Lower lobe of right lung (tissue), 2 donors: ENCODE measurements at places on chromosomes 5 and 9.

DNA sequence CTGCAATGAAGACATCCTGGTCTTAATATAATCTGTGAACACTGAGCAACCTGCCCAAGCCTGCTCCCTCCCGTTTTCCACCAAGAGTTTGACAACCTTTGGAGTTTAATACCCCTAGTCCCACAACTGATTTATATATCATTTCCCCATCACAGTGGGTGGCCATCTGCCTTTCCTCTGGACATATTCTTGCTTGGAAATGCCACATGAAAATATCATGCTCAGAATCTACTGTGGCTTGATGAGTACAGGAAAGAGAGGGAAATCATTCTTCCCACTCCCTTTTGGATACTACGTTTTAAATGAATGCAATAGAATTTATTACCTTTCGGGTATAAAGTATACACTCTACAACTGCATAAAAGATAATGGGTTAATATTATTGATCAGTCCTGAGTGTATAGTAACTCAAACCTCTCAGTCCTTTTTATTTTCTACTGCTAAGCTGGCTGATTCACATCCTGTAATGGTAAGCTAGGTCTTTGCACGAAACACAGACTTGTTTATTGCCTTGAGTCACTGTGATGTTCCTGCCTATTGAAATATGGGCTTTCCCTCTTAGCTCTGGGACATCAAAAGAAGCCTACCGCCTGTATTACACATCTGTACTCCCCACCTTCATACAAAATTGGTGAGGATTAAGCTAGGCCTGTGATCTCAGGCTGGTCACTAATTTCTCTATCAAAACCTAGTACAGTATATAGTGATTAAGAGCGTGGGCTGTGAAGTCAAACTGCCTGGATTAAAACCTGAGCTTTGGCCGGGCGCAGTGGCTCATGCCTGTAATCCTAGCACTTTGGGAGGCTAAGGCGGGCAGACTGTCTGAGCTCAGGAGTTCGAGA is 67.6 kb upstream of the NR5A1 start:
- DNase-seq: no peak

GRCh38 chr9:137477778-137478612 is 18.9 kb upstream of the NSMF start:
- no peak for DNase-seq

DNA sequence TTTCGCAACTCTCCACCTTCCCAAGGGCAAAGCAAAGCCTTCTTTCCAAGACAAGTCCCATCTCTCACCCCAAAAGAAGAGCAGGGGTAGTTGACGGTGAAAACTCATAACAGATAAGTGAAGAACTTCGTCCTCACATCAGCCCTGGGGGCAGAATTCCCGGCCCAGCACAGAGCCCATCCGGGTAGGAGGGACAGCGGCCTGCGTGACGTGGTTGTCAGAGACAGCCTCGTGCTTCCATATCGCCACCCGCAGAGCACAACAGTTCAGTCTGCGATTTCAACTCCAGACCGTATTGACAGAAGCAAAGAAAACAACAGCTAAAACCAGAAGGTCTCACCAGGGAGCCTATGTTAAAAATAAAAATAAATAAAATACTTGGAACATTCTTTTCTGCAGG is 273.2 kb downstream of the SYK start:
- no peak for DNase-seq

- DNase-seq: no peak
Observed at GRCh38 chr5:177972613-177973012, 23.4 kb downstream of the PROP1 start.

GRCh38 chr9:121577572-121577971 is 73.9 kb upstream of the DAB2IP start:
- DNase-seq: no peak

GRCh38 chr5:167244583-167244982 is 1046.9 kb upstream of the WWC1 start:
- DNase-seq: no peak

- no peak for DNase-seq
Observed at GRCh38 chr5:173583346-173583745, 33.1 kb downstream of the BOD1 start.

- peak; percentile 70 for DNase-seq
Observed at GRCh38 chr9:126326228-126327005, at the start of gene MVB12B. Gene MVB12B, plus strand, starts transcription at chr9:126326829. Its CDS starts 101 bp downstream, at chr9:126326930.

DNA sequence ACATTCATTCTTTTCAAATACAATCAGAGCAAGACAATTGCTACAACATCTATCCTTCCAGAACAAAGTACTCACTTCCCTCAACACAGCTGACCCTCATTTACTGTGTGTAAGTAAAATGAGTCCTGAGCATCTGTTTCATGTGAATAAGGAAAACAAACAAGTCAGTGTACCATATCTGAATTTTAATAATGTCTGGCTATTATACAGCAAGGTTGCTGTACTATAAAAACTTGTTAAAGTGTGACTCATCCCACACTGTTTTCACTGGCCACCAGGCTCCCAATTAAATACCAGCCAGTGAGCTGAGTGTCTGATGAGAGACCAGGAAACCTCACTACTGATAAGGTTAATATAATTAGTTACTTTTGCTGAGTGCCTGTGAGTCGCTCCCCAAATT is 339.8 kb downstream of the AGTPBP1 start:
- DNase-seq: no peak

DNA sequence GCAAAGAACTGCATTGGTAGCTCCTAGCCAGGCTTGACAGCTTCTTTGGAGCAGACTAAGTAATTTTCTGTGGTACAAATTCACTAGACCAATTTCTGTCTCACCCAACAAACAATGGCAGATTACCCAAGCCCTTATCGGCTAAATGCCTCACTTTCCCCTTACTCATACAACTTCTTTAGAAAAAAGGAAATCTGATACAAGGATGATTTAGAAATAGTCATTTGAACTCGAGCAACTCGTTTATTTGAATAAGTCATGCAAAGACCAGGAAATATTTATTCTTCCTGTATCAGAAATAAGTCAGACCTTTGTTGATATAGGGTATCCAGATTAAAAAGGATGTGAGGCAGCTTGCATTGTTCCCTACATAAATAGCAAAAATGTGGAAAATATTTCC is 170.4 kb upstream of the CDH6 start:
- no peak for DNase-seq

DNA sequence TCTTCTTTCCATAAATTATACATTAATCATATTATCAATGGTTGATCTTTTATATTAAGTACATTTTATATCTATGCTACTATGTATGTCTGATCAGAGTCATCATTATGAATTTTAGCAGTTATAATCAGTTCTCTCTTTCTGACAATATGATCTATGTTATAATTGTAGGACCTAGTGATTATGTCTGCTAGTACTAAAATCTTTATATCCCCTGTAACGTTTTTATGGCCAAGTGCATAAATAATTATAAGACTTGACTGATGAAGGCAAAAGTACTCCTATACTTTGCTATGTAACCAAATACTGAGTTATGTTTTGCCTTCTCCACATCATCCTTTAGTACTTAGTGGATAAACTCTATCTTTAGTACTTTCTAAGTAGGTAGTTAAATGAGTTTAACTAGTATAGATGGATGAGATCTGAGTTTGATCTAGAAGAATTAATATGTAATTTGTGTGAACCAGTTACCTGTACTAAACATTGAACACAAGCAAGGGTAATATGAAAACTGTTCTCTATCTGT is 75.4 kb downstream of the SLF1 start:
- DNase-seq: no peak

DNA sequence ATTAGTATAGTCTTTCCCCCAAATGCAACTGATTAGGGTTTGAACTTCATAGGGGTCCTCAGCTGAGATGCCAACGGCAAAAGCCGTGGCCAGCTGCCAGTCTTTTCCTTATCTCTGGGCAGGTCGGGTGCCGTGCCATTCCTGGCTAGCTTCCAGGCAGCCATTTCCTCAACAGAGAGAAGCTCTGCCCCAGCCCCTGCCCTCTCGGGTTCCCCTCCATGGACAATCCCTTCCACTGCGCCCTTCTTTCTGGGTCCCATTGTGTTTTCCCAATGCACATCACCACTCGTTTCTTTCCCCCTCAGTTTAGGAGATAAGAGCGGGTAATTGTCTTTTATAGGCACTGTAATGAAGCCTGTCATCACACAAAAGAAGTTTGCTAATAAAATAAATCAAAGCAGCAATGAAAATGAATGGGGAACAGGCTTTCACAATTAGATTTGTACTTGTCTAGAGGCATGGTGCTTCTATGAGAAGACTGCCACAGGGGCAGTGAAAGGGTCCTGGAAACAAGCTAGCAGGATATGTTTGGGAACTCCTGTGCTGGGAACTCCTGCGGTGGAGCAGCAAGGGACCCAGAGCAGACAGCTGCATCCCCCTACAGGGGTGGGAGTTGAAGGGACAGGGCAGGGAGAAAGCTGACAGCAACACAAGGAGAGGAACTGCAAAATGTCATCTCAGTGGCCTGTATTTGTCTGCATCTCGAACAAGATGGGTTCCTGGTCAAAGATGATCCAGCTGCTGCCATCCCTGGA is 48.0 kb upstream of the SAP30L start:
- peak; percentile 67 for DNase-seq

GRCh38 chr5:81763294-81763928 is 12.5 kb upstream of the SSBP2 start:
- DNase-seq: no peak

DNA sequence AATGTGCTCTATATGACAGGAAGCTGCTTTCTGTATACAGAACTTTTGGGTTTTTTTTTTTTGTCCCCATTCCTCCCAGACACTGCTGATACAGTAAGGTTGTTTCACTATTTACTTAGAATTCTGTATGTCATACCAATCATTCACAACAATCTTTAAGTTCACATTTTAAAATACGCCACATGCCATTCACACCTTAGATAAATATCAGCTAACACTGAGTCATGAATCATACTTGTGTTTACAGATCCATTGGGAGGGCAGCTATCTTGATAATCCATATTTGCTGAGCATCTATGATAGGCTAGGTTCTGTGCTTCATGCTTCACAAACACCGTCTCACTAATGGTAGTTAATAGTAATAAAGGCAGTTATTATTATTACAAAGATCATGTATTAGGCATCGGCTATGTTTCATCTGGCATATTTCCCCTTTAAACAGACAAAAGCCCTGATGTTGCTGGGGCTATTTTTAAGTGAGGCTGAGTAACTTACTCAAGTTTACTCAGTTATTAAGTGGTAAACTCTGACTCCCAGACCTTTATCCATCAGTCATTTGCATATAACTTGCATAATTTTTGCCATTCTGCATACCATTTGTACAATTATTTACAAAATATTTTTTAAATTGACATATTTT is 152.2 kb upstream of the HMHB1 start:
- no peak for DNase-seq

GRCh38 chr9:88530051-88530450 is 4.9 kb upstream of the NXNL2 start:
- DNase-seq: no peak

DNA sequence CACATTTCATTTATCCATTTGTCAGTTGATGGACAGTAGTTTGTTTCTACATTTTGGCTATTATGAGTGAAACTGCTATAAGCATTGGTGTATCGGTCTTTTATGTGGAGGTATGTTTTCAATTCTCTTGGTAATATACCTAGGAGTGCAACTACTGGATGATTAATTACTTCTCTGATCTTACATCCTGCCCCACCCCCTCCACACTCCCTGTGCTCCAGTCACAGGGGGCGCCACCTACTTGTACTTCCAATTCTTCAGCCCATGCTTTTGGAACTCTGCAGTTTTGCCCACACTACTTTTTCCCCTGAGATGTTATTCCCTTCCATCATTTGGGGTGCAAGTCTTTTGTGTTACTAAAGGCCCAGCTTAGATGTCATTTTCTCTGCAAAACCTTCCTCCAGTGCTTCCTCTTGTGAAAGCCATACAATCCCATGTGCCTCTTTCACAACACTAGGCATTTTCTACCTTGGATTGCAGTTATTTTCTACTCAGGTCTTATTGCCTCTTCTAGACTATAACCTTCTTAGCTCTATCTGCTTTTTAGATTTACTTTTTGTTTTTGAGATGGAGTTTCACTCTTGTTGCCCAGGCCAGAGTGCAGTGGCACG is 42.1 kb downstream of the SEC61B start:
- no peak for DNase-seq

GRCh38 chr9:97564291-97565175 is 63.1 kb downstream of the TMOD1 start:
- no peak for DNase-seq

DNA sequence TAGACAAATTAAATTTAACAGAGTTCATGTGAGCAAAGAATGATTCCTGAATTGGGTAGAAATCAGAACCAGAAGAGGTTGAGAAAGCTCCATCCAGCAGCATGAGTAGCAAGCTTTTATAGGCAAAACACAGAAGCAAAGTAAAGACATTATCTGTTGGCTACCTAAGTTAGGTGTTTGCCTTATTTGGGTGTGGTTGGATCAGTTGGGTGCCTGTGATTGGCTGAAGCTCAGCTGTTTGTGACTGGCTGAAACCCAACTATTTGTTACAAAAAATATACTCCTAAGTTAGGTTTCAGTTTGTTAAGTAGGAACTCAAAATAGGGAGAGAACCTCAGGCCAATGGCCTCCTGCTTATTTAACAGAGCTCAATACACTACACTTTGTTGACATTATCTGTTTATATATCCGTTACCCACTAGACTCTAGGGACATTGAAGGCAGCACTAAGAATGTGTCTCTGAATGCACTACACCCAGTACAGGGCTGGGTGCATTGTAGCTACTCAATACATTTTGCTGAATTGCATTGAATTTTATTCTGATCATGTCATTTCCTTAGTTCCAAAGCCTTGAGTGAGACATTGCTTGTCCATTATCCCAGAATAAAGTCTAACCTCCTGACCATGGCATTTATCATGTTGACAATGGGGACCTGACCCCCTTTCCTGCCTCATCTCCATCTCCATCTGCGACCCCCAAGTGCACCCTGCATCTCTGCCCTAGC is 98.7 kb downstream of the CCDC192 start:
- no peak for DNase-seq

GRCh38 chr9:119304555-119304954 is 64.7 kb downstream of the BRINP1 start:
- DNase-seq: no peak

GRCh38 chr5:159515909-159516415 is 185.7 kb upstream of the IL12B start:
- peak; percentile 68 for DNase-seq

GRCh38 chr9:69857131-69857530 is 36.5 kb downstream of the CFAP95 start:
- DNase-seq: no peak

GRCh38 chr9:93599571-93600403 is 23.4 kb downstream of the PHF2 start:
- no peak for DNase-seq

DNA sequence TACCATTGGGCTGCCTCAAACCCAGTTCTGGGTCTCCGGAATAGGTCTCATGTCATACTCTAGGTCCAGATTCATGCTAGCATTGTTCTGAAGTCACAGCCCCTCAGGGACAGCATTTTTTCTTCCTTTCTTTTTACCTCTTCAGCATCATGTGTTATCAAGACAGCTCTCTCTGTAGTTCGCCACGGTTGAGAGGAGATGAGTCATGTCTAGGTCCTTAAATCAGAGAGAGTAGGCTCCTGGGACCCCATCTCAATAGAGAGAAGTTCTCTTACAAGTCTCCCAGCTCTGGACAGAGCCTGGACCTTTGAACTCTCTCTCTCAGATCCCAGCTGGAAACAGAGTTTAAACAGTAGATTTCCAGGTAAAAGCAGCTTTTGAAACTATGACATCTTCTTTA is 332.4 kb upstream of the CD180 start:
- no peak for DNase-seq
